ENCODE measurements at places on chromosomes 16 and 17.

DNA sequence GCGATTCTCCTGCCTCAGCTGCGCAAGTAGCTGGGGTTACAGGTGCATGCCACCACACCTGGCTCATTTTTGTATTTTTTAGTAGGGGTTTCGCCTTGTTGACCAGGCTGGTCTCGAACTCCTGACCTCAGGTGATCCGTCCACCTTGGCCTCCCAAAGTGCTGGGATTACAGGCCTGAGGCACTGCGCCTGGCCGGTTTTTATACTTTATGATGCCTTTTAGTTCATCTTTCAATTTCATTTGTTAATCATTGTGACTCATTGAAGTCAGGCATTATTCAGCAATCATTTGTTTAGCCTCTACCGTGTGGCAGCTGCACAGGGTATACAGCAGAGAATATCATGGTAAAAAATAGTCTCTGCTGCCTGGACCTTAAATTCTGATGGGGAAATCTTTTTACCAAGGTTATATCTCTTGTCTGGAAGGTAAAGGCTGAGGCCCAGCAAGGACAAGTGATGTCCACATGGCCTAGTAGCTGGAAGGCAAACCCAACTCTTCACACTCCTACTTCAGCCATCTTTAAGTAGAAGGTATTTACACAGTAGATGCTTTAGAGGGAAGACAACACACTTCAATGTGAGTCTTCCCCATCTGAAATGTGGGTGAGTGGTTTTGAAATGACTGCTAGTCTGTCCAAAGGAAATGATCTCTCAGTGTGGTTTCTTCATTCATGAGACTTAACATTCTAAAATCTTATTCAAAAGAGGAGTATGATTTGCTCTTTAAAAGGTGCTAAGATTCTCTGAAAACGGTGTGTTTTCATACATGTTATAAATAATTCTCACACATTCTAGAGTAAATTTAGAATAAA lies 2.4 kb downstream of the PRPSAP2 start:
- DNase-seq: no peak

DNA sequence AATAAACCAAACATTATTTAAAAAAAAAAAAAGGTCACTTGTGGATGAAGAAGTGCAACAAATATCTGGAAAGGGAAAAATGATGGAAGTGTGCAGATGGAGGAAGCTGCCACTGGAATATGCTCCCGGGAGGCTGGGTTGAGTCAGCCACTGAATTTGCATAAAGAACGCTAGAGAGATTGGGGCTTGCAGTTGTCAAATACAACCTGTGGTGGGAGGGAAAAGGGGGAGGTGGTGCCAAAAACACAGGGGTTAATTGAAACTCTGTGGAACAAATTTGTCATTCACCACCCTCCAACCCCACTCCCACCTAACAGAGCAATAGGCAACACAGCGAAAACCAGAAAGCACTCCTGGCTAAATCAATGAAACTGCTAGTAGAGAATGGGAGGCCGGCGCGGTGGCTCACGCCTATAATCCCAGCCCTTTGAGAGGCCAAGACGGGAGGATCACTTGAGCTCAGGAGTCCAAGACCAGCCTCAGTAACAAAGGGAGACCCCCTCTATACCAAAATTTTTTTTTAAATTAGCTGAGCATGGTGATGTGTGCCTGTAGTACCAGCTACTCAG lies 37.6 kb upstream of the RPL38 start:
- no peak for DNase-seq

GRCh38 chr16:2592786-2593185 lies 55.0 kb downstream of the PDPK1 start:
- no peak for DNase-seq

DNA sequence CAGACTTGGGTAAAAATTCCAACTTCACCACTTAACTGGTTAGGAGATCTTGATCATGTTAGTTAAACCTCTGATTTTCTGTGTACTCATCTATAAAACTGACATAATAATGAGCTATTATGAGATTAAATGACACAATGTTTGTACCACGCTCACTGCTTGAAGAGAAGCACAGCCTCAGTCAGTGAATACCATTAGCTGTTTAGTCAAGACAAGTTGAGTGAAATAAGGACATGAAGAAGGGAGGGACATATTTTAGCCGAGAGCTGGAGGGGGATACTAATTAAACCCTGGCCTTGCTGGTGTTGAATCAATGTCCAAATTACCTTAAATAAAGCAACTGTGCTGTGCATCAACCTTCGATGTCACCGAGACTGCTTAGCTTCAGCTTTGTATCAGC lies 105.1 kb upstream of the TOX3 start:
- no peak for DNase-seq

DNA sequence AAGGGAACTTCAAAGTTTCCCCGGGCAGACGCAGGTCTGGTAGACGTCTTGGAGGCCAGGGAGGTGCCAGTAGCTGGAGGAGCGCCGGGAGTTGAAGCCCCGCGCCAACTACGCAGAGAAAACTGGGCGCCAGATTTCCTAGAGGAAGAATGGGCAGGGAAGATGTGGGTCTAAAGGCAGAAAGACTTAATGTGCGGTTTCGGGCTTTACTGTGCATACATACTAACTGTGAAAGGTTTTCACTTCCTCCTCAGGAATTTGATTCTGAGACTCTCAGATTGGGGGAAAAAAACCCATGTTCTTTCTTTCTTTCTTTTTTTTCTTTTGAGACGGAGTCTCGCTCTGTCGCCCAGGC lies 331 bp upstream of the ZNF287 start:
- DNase-seq: no peak

- no peak for DNase-seq
Observed at GRCh38 chr16:70453892-70454221, 538 bp upstream of the FCSK start.

GRCh38 chr16:68776821-68777485 lies 39.9 kb downstream of the CDH1 start:
- DNase-seq: no peak

DNA sequence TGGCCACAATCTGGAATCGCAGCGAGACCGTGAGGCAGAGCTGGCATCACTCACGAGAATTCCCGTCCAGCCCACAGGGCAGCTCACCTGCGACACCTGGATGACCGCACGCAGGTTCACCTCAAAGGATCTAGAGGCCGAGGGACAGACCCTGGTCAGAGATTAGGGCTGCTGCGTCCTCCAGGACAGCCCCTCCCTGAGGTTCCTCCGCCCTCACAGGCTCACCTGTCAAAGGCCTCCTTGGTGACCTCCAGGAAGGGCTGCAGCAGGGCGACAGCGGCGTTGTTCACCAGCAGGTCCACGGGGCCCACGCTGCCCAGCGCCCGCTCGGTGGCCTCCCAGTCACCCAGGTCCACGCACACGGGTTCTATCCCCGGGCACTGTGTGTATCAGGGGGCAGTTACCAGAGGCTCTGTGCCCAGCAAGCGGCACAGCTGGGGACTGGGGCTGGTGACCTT lies 834 bp downstream of the DCXR start:
- no peak for DNase-seq

GRCh38 chr16:87064731-87065445 lies 252.3 kb downstream of the C16orf95 start:
- DNase-seq: no peak

GRCh38 chr17:58081646-58082340 lies 1.4 kb upstream of the DYNLL2 start:
- DNase-seq: peak; percentile 86

DNA sequence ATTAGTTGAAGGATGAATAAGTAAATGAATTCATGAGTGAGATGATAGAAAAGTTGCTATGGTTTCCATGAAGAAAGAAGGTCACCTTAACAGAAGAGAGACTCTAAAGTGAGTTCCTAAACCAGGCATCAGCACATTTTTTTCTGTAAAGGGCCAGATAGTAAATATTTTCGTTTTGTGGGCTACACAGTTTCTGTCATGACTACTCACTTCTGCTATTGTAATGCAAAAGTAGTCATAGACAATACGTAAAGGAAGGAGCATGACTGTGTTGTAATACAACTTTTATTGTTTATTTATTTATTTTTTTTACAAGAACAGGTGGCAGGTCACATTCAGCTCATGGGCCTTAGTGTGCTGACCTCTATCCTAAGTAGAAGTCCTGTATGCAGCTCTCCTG lies 426.1 kb upstream of the DYNLRB2 start:
- DNase-seq: no peak

GRCh38 chr17:4375039-4375748 lies 8.7 kb upstream of the UBE2G1 start:
- no peak for DNase-seq

DNA sequence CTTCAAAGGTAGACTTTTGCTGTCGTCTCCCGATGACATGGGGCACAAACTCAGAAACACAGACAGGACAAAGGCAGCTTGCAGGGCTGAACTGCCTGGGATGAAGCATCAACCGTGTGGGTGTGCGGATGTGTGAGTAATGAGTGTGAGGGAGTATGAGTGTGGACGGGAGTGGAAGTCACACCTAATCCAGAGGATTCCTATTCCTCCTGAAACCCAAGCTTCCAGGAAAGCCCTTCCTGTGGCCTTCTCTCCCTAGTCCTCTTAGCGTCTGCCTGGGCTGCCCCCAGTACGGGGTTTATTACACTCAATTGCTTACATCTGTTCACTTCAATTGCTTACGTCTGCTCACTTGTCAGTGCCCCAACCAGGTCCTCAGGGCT lies 2.3 kb upstream of the IL4R start:
- no peak for DNase-seq

DNA sequence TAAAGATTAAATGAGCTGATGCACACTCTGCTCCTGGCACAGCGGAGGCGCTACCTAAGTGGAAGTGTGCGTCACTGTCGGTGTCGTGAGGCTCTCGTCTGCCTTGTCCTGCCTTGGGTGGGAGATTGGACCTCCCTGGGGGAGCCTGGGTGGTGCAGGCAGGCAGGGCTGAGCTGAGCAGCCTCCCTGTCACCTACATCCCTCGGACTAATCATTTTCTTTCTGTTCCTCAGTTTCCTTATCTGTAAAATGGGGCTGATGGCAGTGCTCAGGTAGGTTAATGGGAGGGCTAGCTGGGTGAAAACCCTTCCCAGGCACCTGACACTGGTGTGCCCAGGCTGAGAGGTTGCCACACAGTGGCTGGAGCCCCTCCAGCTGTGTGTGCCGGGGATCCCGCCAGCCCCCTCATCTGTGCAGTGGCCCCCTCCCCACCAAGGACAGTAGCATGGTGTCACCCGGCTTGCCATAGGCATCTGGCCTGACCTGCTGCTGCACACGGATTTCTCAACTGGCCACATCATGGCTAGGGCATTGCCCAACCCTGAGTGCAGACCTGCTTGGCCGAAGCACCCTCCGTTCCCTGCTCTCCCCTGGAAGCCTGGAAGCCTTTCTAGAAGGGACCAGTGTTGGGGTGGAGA lies 4.3 kb downstream of the ADCY7 start:
- DNase-seq: no peak

- DNase-seq: no peak
Observed at GRCh38 chr17:57875290-57876022, 25.6 kb upstream of the MRPS23 start.

DNA sequence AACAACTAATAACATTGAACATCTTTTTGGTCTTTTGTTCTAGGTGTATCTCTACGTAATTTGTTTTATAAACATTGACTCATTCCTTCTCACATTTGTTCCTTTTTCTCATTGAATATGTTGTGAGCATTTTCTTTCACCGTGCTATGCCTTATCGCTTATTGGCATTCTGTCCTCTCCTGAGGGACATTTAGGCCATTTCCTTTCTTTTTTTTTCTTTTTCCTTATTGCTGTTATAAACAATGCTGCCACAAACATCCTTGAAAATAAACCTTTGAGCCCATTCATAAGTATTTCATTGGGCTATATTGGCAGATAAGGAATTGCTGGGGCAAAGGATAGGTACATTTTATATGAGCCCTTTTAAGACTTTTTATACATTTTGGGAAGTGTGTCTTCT lies 32.4 kb downstream of the WSCD1 start:
- DNase-seq: no peak

Measured in esophagus muscularis mucosa (tissue), 4 donors.